ENCODE measurements at places on chromosomes 7 and 10.

DNA sequence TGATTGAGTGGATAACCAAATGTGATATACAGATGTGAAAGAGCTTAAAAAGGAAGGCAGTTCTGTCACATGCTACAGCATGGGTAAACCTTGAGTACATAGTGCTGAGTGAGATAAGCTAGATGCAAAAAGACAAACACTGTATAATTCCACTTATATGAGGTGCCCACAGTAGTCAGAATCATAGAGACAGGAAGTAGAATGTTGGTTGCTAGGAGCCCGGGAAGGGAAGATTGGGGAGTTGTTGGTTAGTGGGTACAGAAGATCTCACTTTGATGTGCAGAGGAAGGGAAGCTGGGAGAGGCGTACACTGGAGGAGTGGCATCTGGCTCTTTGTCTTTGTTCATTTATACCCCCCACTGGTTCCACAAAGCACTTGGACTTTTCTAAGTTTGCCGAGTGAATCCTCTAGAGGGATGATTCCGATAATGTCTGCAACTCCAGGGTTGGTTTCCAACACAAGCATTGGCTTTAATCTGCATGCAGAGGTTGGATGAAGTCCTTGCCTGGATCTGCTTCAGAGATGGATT lies 39.5 kb downstream of the TSPAN14 start:
- DNase-seq: no peak

GRCh38 chr7:45624392-45624760 lies 50.2 kb downstream of the ADCY1 start:
- no peak for DNase-seq

- DNase-seq: no peak
Observed at GRCh38 chr7:151505433-151505832, 14.3 kb downstream of the RHEB start.

GRCh38 chr10:17665747-17666146 lies 21.8 kb downstream of the STAM start:
- peak; percentile 69 for DNase-seq

- DNase-seq: no peak
Observed at GRCh38 chr7:90262438-90262837, 17.5 kb downstream of the CFAP69 start.

DNA sequence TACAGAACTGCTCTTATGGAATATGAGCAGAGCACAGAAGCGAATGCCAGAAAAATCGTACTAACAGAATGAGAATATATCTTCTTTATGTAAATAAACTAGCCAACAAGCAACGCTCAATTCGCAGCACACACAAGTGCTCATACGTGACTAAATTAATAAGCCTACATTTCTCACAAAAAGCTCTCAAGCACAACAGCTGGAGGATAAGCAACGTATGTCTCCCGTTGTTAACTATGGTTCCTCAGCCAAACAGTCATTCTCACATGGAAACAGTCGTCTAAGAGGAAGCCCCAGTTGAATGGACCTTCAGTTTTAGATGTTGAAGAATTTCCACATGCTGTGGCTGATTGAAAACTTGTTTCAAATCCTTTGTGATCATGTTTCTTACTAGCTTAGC lies 110.4 kb downstream of the PKD1L1 start:
- DNase-seq: no peak
